ENCODE measurements at places on chromosomes 16 and 17. TPM values are rescaled to one million over a fixed set of nuclear protein-coding genes. Genes with fewer than 3 reads are reported as not detected.

DNA sequence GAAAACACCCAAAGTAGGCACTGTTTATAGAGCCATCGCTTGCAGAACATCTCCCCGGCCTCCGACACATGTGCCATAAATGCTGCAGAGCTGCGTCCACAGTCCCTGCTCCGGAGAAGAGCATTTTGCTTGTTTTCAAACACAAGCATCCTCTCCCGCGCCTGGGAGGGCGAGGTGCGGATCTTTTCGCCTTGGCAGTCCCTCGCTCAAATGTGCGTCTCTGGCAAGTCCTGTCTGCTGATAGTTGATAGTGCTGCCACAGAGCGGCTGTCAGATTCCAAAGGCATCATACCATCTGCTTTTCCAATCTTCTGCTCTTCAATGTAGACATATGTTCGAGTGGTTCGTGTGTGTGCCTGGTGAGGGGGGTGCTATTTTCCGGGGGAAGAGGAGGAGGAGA is 603.7 kb downstream of the MAF start:
- no peak for DNase-seq

DNA sequence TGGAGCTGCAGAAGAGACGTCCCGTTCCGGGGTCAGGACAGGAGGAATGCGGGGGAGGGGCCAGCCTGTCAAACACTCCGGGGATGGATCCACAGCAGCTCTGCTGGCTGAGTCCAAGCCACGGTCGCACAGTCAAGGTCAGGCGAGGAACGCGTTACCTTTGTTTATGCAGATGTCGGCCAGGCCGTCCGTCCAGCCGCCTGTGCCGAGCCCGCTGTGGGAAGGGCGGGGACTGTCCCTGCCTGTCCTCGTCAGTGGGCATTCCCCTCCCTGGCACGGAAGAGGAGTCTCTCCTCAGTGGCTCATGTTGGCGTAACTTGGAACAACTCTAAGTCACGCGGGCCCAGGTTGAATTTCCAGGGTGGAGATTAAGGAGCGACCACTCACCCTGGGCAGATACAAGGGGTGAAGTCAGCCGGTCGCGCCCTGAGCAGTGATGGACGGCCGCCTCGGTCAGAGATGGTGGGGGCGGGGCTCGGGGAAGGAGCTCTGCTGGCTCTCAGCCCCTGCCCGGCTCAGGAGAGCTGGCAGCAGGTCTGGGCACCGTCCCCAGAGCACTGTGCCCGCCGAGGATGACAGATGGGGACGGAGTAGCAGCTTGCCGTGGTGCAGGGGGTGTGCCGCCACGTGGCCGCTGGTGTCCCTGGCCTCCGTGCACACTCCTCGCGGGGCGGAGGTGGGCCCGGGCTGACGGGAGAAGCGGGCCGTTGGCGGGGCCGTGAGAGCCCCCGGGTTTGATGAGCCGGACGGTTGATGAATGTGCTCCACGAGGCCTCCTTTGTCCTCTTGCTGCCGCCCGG is 7.3 kb downstream of the CACNA1H start:
- peak; percentile 83 for DNase-seq

DNA sequence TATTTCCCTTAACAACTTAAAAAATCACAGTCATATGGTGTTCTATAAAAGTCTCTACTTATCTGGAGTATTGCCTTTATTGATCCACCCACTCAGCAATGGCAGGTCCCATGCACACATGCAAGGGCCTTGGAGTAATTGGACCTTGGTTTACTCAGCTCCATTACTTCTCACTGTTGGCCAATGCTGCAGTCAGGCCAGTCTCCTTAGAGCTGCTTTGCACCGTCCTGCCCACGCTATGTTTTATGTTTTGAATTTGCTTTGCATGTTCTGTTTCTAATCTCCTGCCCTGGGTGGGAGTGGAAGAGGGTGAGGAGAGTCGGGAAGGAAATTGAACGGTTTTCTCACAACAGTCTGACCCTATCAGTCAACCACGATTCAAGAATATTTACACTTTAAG is 23.6 kb downstream of the ARHGAP44 start:
- no peak for DNase-seq

DNA sequence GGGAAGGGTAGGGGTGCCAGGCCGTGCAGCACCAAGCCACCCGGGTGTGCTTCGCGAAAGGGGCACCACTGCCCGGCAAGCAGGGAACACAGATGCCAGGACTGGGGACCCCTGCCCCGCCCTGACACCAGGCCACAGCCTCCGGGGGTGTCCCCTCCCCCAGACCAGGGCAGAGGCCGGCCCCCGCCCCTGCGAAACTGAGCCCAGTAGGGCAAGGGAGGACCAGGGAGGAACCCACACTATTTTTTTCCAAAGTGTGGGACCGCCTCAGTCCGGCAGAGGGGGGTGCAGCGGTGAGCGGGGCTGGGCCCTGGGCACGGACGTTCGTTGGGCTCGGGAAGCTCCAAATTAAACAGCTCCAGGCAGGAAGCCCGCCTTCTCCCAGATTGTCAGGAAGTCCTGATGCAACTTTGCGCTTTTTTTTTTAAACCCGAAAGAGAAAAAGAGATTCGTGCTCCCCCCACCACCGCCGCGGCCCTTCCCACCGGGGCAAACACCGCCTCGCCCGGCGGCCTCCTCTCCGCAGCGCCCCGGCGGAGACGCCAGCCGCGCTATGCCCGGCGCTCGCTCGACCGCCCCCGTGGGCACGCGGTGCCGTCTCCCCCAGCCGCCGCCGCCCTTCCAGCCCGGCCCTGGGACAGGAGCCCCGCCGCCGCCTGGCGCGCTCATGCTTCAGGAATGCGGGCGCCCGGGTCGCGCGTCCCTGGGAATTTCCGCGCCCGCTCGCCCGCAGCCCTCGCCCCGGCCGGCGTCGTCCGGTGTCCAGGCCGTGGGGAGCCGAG is 755 bp downstream of the PIEZO1 start:
- no peak for DNase-seq

DNA sequence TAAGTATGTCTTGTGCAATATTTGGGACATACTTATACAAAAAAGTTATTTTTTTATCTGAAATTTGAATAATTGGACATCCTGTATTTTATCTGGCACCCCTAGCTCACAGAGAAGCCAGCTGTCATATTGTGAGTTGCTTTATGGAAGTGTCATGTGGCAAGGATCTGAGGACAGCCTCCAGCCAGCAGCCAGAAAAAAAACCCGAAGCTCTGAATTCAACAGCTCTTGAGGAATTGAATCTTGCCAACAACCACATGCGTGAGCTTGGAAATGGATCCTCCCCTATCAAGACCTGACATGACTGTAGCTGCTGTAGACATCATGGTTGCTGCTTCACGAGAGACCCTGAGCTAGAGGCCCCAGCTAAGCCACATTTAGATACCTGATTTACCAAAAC is 187.2 kb upstream of the SHISA6 start:
- no peak for DNase-seq

DNA sequence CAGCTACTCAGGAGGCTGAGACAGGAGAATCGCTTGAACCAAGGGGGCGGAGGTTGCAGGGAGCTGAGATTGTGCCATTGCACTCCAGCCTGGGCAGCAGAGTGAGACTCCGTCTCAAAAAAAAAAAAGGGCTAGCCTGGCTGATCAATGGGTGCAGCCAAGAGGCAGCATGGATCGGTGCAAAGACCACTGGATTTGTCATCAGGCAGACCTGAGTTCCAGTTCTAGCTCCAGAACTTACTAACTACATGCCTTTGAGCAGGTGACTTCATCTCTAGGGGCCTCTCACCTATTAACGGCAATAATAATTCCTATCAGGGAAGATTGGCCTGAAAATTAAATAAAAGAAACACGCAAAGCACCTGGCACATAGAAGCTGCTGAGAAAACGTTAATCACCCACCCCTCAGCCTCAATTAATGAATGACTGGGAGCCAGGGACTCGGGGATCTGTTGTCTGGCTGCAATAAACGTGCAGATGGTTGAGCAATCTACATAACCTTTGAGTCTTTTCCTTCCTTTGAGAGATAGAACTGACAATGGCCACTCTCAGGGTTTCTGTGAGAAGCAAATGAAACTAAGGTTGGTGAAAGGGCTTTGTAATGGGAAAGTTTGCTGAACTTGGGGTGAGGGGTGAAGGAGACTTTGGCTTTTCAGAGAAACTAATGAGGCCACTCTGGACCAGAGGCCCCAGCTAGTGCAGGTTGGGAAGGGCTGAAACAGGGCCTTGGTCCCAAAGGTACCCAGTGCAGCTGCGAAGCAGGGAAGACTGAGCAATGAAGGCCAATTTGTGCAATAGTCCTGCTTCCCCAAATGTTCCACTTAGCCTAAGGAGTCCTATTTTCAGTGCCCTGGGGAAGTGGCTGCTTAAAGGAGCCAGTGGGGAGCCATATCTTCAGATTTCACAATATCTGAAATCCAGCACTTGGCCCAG is 7.6 kb downstream of the SEZ6L2 start:
- DNase-seq, result no peak

- no peak for DNase-seq
Measured at GRCh38 chr16:20829536-20829935, 23.2 kb downstream of the REXO5 start.

DNA sequence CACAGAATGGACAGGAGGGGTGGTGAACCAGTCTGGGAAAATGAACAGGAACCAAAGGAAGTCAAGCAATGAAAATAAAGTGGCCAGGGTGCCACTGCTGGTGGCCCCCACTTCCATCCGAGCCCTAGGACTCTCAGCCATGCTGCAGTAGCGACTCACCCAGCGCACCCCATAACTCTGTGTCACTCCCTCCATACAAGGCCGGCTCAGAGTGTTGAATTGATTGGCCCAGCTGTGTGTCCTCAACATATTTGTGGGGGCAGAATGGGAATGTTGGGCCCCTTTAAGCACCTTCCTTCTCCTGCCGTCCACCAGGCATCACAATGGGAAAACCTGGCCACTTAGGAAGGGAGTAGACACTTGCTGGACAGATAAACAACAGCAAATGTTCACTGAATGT is 169.0 kb upstream of the SDK2 start:
- DNase-seq, result no peak

- DNase-seq, result no peak
Measured at GRCh38 chr17:3843935-3844516, 2.0 kb downstream of the NCBP3 start.

CACNG5 gene
- 3.1 TPM for polyA plus RNA-seq

BCL6B gene
- 25.2 TPM for polyA plus RNA-seq

KRT37 gene
- not detected for polyA plus RNA-seq

FOXL1 gene
- polyA plus RNA-seq, result 17.8 TPM

IL34 gene
- 1.3 TPM for polyA plus RNA-seq

HP gene
- polyA plus RNA-seq, result 0.85 TPM

All from renal cortex interstitium (tissue), 15 donors.